ENCODE measurements at places on chromosomes 4 and X. TPM values are rescaled to one million over a fixed set of nuclear protein-coding genes. Genes with fewer than 3 reads are reported as not detected.

GAB1 gene
- 4.9 TPM for total RNA-seq

PABPC4L gene
- total RNA-seq = 0.53 TPM

LEF1 gene
- 1.9 TPM for total RNA-seq

YTHDC1 gene
- 31.4 TPM for total RNA-seq

TMEM31 gene
- total RNA-seq = not detected

ARSJ gene
- total RNA-seq = 24.5 TPM

GAGE12F gene
- total RNA-seq = not detected

SAGE1 gene
- not detected for total RNA-seq

IL15 gene
- 6.6 TPM for total RNA-seq

EVC2 gene
- total RNA-seq = 12.1 TPM

RAB40AL gene
- not detected for total RNA-seq

MAGEB17 gene
- total RNA-seq = not detected

CCNB3 gene
- 0.18 TPM for total RNA-seq

HMGN5 gene
- total RNA-seq = 0.29 TPM
